ENCODE measurements at places on chromosomes 16 and 17.

- DNase-seq: no peak
Measured at GRCh38 chr16:14608604-14609003, 21.5 kb downstream of the PARN start.

DNA sequence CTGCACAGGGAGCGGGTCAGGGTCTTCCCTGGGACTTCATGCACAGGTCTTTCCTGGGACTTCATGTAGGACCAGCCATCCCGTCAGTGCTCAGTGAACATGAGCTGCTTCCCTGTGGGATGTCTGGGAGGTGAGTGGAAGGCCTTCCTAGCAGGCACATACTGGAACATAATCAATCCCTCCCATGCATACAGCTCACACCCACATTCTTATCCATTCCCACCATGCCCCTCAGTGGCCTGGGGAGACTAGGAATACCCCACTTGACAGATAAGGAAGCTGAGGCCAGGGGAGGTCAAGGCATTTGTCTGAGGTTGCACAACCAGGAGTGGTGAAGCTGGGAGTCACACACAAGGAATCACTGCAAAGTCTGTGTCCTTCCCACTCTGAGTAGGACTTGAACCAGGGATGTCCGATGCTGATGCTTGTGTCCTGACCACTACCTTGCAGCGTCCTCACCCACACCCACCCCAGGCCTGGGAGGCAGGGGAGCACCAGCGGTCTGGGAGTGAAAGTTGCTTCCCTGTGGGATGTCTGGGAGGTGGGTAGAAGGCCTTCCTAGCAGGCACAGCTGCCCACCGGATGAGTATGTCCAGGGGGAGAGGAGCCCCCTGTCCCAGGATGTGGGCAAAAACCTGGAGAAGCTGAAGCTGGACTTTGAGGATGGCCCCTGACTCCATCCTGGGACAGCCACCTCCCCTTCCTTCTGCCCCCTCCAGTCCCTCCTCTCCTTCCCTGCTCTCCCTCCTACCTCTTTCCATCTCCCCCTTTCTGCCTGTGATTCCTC, 1.0 kb upstream of the NLRC5 start:
- no peak for DNase-seq

DNA sequence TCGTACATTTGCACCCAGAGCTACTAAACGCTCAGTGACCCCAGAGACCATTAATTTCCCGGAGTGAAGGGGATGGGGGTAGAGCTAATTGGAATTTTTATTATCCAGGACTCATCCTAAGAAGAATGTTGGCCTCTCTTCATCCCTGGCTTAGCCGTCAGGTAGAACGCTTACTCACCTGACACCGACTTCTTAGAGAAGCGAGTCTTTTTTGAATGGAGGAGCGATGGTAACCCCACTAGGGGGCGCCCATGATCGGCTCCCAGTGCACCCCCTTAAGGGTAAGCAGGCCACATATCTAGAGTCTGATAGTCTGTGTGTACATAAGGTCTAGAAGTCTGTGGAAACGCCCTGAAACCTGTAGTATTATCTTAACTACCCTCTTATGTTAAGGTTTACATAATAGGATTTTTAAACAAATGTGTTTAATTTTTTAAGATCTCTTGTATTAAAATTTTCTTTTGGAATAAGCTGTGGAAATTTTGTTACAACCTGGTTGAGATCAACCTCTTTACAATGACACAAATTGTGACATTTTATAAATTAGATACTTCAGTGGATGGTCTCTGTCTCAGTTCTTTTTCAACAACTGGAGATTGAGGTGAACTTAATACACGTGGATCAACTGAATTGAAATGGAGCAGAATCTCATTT, 229.8 kb downstream of the CPPED1 start:
- DNase-seq: no peak

DNA sequence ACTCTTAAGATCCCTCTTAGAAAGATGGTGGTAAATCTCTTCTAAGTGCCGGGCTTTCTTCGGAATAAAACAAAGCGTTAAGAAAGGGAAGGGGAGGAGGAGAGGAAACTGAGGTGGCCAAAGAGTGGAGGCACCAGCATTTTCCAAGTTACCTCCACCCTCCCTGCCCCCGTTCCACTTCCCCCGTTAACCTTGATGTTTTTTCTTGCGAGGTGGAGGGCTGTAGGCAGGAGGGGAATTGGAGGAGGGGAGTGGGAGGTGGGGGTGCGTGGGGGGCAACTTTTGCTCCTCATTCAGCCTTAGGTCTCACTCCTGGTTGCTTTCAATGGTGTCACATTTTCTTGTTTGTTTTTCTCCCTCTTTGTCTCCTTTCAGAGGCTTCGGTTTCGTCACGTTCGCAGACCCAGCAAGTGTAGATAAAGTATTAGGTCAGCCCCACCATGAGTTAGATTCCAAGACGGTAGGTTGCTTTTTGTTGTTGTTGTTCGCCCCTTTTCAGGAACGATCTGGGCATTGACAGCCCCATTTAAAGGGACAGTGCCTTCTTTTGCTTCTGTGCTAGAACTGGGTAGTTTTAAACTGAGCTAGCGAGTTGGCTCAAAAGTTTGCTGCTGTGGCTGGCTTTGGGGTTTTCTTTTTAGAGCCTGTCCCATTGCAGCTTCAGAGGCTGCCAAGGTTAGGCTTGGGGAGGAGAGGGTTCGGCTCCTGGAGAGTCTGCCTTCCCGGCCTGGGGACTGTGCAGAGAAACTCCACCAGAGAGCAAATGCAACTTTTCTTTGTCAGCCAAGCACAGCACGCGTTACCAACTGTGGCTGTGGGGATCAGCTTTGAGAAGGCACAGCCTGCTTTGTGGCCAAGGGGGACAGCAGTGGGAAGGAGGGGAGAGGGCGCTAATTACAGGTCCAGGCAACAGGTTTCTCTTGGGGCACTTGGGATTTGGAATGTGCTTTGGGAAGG, 1.9 kb downstream of the MSI2 start:
- DNase-seq: no peak

- no peak for DNase-seq
Measured at GRCh38 chr17:31314782-31315100, 887 bp upstream of the EVI2B start.

DNA sequence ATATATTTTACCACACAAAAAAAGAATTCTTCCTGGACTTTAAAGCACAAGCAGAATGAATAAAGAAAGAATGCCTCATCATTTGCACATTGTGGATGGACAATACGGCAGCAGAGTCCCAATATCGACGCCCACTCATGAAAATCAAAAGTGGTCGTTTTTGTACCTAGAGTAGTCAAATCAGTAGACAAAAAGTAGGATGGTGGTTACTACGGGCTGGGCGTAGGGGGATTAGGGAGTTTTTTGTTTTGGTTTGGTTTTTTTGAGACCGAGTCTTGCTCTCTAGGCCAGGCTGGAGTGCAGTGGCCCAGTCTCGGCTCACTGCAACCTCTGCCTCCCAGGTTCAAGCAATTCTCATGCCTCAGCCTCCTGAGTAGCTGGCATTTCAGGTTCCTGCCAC, 8.6 kb upstream of the CENPV start:
- DNase-seq: no peak

GRCh38 chr17:77072670-77073069, 68.1 kb upstream of the SEC14L1 start:
- DNase-seq: no peak
